T-helper 2 cell (primary cell): ENCODE measurements at places on chromosomes 7 and 10.

DNA sequence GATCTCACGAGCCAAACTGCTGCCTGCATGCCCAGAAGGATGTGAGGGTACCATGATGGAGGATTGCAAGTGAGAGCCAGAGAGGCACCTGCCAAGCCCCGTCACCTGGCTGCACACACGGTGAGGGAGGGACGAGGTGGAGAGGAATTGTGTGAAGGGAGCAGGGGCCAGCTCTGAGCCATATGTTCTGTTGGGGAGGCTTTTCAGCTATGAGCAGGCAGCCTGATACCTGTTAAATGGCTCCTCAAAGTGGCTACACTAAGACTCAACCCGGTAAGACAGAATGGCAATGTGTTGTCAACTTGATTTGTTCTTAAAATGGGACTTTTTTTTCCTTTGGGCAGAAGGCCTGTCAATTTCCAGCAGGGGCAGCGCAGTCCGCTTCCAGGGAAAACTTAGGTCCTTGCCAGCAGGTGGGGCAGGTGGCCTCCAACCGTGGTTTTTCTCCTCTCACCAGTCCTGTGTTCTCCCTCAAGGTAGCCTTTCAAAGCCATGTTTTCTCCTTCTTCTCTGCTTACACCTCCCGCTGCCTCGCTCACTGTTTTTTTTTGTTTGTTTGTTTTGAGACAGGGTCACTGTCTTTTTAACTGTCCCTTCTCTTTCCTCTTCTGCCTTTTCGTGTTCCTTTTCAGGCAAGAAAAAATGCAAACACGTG is 57.7 kb upstream of the ZNRF2 start:
- no peak for DNase-seq

- DNase-seq: no peak
Measured at GRCh38 chr10:62127975-62128374, 140.7 kb downstream of the RTKN2 start.

DNA sequence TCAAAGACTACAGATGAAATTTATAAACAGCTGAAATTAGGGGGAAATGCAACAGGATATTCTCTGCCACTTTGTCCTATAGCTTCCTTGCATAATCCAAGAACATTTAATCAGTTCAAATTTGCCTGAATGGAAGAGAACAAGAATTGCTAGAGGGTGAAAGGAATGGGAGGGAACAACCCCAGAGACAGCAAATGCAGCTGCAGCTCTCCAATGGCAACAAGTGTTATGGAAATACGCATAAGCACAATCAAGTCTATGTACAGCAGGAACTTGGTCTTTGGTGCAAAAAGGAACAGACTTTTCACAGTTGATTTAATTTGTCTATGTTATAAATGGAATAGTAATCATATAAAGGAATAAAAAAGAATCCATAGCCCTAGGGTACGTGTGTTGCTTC is 269.0 kb upstream of the ETV1 start:
- DNase-seq: no peak

GRCh38 chr10:24168258-24169170 is 40.4 kb upstream of the KIAA1217 start:
- DNase-seq: no peak

- DNase-seq: no peak
Measured at GRCh38 chr10:78130966-78131710, 97.5 kb downstream of the RPS24 start.

DNA sequence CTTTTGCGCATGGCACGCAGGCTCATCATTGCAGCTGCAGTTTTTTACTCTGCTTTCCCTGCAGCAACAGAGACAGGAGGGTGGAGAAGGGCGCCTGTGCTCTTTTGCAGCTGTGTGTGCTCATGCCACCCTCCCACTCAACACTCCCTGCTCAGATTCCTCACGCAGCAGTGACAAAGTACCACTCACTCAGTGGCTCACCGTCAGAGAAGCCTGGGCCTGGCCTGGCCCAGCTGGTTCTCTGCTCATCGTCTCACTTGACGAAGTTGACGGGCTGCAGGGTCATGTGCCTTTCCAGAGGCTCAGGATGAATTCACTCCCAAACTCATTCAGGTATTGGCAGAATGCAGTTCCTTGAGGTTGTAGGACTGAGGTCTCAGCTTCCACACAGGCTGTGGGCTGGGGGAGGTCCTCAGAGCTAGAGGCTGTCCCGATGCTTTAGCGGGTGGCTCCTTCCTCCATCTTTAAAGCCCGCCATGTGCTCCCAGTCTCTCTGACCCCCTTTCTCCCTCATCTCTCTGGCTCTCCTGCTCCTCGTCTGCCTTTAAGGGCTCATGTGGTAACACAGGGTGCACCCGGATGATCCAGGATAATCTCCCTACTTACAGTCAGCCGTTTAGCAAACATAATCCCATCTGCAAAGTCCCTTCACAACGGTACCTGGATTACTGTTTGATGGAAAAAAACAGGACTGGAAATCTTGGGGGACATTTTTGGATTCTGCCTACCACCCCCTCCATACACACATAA is 25.8 kb downstream of the PTPRE start:
- no peak for DNase-seq

DNA sequence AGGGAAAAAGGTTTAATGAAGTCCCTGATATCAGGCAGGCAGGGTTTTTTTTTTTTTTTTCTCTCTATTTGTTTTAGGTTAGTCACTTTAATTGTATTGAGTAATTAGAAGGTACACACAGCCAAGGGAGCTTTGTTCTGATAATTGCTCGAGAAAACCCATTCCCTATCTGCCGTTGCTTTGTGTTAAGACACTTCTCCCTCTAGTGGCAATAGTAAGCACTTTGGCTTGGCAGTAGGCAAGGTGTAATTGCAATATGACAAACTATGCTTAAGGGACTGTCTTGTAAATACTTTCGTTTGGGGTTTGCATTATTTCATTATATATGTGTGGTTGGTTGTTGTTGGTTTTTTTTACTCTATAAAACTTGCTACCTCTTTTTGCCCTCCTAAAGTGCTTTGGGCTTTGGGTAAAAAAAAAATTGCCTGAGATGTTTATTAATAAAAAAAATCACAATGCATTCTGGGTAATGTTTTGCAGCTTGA is 113.4 kb downstream of the BTRC start:
- no peak for DNase-seq

DNA sequence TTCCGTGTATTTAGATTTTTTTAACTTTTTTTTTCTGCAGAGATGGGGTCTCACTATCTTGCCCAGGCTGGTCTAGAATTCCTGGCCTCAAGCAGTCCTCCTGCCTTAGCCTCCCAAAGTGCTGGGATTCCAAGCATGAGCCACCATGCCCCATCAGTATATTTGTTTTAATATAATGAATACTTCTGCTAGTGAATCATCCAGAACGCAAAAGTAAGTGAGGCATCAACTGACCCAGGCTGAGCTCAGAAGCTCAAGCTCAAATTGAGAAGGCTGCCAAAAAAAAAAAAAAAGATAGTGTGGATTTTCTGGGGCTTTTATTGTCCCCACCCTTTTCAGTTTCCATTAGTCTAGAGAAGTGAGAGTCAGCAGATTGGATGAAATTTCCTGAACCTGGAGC is 39.0 kb upstream of the TECTB start:
- DNase-seq: no peak

- DNase-seq: no peak
Measured at GRCh38 chr7:63087575-63088190, 911.0 kb upstream of the ZNF722 start.

- no peak for DNase-seq
Measured at GRCh38 chr7:100198266-100198665, 20.5 kb downstream of the STAG3 start.

DNA sequence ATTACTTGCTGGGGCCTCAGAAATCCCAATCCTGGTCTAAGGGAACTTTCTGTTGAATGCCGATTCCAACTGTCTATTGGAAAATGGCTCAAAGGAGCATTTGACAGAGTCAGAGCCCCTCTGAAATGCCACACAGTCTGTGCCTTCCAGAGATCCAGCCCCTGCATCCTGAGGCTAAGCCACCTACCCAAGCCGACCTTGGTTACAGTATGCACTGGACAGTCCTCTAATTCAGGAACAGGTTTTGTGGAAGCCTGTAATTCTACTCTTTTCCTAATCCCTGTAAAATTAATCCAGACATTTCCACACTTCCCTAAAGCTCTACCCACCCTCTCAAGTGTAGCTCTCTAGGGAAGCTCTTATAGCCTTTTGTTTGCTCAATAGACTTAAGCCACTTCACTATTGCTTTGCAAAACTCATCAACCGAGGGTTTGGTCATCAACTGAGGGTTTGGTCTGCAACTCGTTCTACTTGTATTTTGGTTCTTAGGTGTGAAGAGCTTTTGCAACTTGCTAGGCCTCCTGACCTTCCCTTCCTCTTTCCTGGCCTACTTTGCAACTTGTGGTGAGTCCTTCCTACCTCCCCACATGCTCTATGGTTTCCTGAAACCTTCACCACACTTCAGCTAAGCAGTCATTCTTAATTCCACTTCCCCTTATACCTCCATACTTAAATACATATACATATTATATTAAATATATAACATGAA is 364.8 kb downstream of the SFMBT2 start:
- no peak for DNase-seq

DNA sequence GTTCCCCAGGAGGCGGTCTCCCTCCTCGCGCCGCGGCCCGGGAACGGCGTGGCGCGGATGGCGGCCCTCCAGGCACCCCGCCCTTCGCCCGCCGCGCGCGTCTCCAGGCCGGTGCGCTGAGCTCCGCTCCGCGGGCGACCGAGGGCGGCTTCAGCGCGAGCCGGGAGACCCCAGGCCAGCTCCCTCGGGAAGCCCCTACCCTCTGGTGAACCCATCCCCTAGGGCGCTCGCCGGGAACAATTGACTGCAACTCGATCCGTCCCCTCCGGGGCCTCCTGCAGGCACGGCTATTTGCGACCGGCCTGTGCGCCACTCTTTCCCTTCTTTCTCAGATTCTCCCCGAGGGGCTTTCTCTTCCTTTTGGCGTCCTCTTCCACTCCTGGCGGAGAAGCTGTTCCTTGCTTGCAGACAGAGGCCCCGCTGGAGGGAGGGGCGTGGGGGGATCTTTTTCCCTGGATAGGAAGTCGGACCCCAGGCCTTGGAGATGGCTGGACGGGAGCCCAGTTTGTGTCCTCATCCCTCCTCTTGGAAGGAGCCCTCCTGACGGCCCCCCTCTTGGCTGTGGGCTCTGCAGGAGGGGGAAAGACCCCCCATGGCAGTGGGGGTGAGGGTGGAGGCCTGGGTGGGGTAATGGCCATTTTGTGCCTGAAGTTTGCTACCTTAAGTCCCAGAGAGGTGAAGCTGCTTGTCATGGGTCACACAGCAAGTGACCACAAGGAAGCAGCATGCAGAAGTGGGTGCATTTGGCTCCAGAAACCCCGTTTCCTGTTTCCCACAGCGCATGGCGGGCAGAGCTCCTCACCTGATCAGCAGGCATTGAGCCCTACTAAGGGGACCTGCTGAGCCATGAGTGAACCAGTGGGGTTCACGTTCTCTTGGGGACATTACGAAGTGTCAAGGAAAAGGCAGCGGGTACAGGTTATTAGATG is 171.2 kb upstream of the TNRC18 start:
- no peak for DNase-seq

DNA sequence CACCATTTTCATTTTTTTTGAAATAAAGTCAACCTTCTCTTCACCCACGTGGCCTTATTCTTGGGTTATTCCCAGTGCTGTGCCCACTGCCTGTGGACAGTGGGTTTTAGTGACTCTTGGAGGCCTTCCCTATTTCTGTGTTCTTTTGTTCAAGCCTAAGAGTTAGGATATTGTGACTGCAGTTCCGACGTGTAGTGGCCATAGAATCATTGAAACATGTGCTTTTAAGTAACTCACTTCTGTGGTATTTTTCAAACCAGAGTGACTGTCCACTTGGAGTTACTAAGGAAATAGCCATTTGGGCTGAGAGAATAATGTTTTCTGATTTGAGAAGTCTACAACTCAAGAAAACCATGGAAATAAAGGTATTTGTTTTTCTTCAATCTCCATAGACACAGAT is 23.7 kb downstream of the TDRD1 start:
- no peak for DNase-seq

DNA sequence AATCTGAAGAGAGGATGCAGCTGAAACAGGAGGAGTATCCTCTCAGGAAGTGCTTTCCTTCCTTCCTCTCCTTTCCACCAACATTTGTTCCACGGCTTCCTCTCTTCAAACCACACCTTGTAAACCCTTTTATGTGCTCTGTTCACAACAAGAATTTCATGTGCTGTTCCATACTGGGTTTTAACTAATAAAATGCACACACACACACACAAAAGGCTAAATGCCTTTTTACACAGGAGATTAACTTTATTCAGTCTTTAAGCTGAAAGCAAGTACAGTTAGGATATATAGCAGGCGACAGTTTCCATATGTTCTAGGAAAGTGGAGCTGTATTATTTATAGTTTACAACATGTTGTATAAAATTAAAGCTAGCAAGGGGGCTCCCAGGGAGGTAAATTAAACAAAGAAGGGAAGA is 106.7 kb downstream of the REEP3 start:
- no peak for DNase-seq

DNA sequence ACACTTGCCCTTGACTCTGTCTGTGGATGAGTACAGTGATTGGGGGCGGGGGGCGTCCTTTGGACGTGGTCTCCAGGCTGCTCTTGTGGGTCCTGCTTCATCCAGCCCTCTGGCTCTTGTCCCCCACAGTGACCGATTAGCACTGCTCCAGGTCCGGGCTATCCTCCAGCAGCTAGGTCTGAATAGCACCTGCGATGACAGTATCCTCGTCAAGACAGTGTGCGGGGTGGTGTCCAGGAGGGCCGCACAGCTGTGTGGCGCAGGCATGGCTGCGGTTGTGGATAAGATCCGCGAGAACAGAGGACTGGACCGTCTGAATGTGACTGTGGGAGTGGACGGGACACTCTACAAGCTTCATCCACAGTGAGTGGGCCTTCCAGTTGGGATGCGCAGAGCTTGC is 18.3 kb downstream of the TACR2 start:
- no peak for DNase-seq

DNA sequence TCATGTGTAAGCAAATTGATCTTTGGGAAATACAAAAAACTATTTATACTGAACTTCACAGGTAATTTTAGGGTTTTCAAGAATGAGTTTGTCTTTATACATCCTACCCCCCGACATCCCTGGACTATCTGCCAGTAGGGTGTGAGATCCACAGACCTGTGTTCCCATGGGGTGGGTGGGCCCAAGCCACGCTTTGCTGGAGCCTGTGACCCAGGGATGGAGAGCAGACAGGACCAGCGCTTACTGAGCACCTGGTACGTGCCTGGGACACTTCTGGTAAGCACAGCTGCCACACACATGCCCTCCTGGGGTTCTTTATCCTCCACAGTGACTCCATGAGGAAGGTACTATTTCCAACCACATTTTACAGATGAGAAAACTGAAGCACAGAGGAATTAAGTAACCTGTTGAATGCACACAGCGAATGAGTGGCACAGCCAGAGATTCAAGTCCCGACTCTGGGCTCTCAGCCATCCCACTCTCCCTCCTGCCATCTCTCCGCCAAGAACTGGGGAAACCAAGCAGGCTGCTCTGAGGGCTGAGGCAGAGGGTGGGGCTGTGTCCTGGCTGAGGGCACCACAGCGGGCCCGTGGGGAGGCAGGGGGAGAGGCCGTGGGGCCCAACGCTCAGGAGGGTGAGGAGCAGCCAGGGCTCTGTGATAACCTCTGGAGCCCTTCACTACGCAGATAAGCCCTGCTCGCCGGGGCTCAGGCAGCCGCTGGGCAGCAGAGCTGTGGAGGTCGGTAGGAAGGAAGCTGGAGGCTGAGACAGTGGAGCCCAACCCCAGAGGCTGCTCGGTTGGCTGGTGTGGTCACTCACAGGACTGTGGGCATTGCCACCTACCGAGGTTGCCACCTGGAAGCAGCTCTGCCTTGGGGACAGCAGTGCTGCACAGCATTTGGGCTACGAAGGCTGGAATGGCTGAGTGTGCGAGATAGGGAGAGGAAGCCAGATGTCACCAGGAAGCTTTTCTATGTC is 124.2 kb downstream of the ARHGAP22 start:
- DNase-seq: no peak

GRCh38 chr7:14235056-14235455 is 245.6 kb upstream of the ETV1 start:
- DNase-seq: no peak
